ENCODE measurements at places on chromosomes 3 and 15.

DNA sequence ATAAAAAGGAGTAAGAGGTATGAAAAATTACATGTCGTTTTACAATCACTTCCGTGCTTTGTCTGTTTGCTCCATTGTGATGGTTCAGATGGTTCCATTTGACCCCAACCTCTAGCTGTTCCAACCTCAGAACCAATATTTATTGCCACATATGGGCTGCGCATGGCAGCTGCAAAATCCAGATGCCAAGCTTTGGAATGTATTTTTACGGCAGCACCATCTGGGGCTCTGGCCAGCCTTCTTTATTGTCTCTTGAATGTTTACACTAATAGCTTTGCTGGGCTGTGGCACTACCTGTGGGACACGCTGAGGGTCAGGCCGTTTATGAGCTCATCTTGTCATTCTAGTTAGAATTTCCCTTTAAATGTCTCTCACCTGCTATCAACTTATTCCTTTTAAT is 219.8 kb downstream of the ROBO2 start:
- no peak for DNase-seq

GRCh38 chr3:38000242-38000916 is 9.8 kb downstream of the VILL start:
- no peak for DNase-seq

DNA sequence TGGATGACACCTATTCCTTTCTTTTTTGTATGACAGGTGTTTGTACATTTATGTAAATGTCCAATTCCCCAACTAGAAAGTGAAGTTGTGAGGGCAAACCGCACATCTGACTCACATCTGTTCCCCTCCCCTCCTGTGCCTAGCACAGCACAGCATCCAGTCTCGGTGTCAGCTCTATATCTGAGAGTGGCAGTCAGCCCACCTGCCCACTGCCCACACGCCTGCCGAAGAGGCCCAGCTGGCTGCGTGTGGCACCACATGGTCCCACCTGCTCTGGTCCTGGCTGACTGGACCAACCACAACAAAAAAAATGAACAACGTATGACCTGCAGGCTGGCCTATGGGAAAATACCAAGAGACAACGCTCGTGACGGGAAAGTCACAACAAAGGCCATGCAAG is 62.8 kb downstream of the XXYLT1 start:
- DNase-seq: no peak

- no peak for DNase-seq
These were observed 62.1 kb upstream of the SLC6A11 start for GRCh38 chr3:10753964-10754363.

DNA sequence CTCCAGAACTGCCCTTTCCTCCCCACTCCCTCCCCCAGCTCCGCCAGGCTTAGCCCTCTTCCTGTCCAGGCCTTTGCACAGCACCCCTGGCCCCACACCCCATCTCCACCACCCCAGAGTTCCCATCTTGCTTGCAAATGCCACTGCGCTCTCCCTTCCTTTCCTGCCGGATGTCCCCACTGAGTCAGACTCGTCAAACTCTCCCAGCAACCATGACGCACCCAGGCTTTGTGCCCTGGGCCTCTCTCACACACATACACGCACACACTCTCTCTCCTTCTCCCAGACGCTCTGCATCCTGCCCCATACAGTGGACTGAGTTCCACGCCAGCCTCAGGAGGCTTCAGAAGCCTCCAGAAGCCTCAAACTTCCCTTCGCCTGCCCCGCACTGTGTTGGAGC is 2.8 kb upstream of the CCDC9B start:
- no peak for DNase-seq

DNA sequence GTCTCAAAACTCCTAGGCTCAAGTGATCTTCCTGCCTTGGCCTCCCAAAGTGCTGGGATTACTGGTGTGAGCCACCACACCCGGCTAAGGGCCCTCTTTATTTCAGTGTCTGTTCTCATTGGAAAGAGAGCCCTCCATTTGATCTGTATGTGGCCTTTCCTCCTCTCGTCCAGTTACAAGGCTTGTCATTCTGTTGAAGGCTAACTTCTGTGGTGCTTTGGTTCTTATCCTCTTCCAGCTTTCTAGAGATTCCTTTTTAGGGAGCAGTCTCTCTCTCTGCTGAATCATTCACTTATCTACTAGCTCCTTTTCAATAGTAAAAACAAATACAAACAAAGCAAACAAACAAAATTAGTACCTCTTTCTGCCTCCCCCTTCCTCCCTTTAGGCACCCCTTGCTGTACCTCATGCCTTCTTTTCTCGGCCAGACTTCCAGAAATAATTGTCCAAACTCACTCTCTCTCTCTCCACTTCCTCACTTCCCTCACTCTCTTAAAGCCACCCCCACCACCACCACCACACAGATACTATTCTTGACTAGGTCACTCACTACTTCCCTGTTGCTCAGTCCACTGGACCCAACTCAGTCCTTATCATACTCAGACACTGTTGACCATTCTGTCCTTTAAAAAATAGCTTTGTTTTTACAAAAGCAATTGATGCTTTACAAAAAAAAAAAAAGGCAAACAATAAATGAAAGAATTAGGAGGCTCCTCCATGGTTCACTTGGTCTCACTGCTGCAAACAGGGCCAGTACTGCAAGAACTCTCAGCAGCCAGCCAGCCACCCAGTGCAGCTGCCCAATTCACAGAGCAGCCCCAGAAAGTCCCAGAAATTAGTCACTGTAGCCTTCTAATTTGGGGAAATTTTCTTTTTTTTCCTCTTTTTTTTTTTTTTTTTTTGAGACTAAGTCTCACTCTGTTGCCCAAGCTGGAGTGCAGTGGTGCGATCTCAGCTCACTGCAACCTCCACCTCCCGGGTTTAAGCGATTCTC is 31.7 kb upstream of the RAB11A start:
- no peak for DNase-seq

DNA sequence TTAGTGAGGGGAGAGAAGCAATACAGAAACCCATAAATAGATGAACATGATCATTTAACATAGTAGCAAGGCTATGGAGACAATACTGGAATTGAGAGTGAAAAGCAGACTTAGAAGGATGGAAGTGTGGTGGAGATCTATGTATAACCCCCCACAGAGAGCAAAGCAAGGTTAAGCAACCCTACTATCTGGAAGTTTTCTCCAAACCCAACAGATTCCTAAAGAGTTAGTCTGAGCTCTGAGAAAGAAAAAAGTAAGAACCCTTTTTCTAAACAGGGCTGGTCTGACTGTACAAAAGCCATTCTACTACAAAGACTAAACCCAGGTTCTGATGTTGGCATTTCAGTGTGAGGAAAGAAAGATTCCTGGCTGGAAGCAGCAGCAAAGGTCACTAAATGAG is 153.2 kb downstream of the WNT5A start:
- no peak for DNase-seq

- no peak for DNase-seq
These were observed 96.8 kb downstream of the ZNF385D start for GRCh38 chr3:21654241-21654640.

DNA sequence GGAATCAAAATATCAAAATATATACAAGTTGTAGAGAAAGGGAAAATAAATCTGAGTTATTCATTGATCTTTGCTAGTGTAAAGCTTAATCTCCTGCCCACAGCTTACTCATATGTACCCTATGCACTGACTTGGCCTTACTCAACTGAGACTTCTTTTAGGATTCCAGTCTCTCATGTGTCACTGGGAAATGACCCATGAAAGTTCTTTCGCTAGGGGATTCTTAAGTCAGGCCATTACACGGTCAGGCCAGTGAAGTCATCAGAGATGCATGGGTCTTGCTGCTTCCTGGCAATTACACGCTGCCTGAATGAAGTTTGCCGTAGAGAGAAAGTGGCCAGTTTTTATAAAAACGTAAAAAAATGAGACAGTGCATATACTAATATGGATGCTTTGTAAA is 20.7 kb upstream of the LPP start:
- DNase-seq: no peak

GRCh38 chr3:71672340-71672739 is 52.9 kb downstream of the EIF4E3 start:
- no peak for DNase-seq

GRCh38 chr3:5389057-5389456 is 201.6 kb downstream of the EDEM1 start:
- no peak for DNase-seq

- DNase-seq: no peak
These were observed 74.1 kb upstream of the CHRM5 start for GRCh38 chr15:33894193-33894592.

Data from activated CD8-positive, alpha-beta memory T cell treated with anti-CD3 and anti-CD28 coated beads for 1 hour (primary cell).